GM12865 (cell line): ENCODE measurements at places on chromosomes 16 and 17.
A peak's percentile ranks its signal among the peaks of the same experiment; 100 is the strongest.

DNA sequence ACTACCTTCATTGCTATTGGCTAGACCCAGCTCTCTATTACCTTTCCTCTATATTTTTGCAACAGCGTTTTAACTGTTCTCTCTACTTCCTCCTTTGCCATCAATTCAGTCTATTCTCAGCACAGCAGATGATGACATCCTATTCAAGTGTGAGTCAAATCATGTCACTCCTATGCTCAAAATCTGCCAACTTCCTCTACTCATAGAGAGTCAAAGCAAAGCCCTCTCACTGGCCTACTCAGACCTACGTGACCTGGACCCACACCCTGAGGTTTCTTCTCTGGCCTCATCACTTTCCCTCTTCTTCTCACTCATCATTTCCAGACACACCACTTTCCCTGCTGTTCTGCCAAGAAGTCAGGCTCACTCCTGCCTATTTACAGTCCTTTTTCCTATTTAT is 289.0 kb upstream of the AXIN2 start:
- DNase-seq = peak; percentile 71

DNA sequence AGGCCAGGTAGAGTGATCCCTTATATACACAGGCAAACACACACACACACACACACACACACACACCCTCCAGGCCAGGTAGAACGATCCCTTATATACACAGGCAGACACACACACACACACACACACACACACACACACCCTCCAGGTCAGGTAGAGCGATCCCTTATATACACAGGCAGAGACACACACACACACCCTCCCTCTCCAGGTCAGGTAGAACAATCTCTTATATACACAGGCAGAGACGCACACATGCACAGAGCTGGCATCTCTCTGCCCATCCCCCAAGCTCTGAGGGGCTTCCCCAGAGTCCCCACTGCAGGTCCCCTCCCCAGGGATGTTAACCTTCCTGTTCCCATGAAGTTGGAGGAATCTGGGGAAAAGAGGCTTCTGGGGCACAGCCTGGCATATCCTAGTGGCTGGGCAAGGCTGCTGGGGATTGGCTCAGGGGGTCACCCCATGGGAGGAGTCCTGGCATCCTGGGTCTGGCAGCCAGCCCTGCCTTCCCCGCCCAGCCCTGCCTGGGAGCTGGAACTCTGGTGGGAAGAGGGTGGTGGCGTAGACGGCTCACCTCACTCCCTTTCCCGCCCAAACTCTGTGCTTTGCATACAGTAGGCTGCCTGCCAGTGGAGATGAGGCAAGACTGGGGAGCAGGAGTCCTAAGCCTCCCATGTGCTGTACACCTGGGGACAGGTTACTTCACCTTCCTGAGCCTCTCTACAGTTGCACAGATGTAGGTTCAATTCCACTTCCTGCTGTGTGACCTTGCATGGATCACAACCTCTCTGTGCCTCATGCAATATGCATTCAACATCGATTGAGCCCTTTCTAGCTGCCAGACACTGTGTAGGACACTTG is 41.8 kb downstream of the TEKT5 start:
- DNase-seq = no peak

- no peak for DNase-seq
These were observed 3.0 kb downstream of the THOC6 start for GRCh38 chr16:3026609-3027488.

GRCh38 chr17:37081287-37081686 is 132.5 kb downstream of the AATF start:
- no peak for DNase-seq

- peak; percentile 40 for DNase-seq
These were observed 860 bp upstream of the PLCG2 start for GRCh38 chr16:81778231-81778630.

GRCh38 chr17:57881143-57881542 is 31.3 kb upstream of the MRPS23 start:
- DNase-seq = no peak

GRCh38 chr16:30930160-30930571 is 6.8 kb downstream of the FBXL19 start:
- no peak for DNase-seq

DNA sequence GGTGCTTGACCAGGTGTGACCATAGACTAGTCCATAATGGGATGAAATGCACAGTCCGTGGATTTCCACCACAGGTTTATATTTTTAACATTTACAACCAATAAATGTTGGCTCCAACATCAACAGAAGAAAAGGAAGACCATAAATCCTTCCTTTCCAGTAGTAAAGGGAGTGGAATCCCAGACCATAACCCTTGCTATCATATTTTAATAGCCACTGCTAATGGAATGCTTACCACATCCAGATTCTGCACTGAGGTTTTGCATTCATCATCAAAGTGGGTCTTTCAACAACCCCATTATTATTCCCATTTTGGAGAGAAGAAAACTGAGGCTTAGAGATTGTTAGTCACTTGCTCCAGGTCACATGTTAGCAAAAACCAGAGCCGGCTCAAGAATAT is 106.7 kb downstream of the FOXL1 start:
- DNase-seq = no peak

DNA sequence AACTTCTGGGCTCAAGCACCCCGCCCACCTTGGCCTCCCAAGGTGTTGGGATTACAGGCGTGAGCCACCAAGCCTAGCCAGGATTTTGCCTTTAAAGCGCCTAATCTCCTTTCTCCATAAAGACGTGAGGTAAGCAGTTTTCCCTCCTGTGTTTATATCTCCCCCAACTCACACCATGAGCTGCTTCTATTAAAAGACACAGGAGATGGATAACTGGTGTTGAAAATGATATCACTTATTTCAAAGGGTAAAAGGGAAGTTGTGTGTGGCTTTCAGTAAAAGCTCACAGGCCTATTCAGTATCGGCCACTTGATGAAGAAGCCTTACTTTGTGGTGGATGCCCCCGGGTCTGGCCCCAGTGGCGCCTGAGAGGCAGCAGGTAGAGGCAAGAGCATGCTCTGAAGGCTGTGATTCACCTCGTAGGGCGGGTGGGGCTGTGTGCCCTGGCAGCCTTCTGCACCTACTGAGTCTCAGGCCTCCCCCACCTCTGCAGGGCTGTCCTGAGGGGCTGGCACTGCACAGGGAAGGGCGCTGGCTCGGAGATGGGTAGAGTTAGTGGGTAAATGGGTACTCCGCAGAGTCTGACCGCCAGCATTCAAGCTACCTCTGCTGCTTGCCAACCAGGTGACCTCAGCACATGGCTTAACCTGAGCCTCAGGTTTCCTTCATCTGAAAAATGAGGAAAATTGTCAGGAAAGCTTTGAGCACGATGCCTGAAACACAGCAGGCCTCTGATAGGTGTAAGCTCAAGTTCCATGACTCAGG is 146.8 kb downstream of the CLEC16A start:
- DNase-seq = no peak

DNA sequence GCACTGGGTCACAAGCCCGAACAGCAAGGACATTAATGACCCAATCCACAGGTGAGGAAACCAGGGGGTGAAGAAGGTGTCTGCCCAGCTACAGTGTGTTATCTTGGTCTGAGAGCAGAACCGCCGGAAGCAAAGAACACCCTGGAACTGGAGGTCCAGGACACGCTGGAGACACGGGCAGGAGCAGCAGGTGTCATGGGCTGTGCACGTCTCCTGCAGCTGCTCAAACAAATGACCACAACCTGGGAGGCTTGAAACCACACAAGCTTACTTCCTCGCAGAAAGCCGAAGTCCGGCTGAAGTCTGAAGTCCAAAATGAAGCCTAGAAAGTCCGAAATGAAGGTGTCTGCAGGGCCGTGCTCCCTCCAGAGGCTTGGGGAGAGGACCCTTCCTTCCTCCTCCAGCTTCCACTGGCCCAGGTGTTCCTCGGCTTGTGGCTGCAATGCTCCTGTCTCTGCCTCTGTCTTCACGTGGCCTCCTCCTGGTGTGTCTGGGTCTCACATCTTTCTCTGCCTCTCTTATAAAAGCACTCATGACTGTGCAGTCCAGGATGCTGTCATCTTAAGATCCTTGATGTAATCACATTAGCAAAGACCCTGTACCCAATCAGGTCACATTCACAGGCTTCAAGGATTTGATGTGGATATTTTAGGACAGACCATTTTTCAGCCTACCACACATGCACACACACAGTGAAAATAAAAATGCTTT is 351.2 kb downstream of the C16orf95 start:
- no peak for DNase-seq

DNA sequence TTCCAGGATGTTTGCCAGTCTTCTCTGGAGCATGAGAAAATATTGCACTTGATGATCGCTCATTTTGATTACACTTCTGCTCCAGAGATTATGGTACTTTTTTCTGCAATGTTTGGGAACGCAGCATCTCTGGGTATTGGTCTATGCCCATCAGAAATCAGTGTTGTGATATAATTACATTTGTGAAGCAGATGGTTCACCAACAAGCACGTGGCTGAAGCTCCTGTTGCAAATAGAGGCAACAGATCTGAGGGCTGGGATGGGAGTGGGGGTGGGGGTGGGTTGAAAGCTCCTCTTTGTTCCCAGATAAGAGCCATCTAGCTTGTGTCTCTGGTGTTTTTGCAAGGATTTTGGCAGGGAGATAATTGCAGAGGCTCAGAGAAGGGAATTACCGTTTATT is 252.3 kb downstream of the SHISA9 start:
- DNase-seq = no peak

GRCh38 chr17:48835971-48836370 is 5.1 kb downstream of the CALCOCO2 start:
- DNase-seq = peak; percentile 65

DNA sequence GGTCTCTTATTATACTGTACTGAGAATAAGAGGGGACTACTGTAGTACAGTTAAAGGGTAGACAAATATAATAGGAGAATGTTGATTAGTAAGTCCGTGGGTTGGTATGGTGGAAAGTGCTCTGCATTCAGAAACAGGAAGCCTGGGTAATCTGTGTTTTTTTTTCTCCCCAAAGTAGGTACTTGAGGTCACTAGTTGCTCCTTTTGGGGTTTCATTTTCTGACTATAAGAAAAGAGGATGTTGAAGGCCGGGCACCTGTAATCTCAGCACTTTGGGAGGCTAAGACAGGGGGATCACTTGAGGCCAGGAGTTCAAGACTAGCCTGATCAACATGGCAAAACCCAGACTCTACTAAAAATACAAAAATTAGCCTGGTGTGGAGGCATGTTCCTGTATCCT is 42.0 kb upstream of the MMD start:
- peak; percentile 85 for DNase-seq

DNA sequence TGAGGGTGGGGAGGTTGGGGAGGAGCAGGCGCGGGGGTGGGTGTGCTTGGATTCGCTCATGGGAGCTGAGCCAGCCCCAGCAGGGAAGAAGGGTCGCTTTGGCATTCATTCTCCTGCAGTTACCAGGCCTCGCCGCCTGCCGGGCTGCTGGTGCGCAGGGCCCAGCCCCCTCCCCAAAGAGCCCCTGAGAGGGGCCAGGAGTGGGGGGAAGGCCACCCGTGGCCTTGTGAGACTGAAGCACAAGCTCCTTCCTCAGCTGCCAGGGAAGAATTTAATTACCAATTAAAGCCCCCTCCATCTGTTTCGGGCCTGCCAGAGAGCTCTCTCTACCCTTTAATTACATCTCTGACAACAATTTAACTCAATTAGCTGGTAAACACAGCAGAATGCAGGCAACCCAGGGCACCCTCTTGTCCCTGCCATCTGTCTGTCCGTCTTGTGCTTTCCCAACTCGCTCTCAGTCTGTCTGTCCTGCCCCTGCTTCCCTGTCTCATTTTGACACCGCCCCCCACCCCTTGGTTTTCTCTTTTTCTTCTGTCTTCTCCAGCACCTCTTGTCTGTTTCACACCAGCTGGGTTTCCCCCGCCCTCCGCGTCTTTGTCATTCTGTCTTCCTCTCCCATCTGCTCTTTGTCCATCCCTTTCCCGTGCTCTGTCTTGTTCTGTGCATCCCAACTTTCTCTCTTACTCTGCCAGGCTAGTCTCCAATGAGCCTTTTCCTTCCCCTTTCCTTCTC is 32.7 kb downstream of the CDK5RAP3 start:
- peak; percentile 37 for DNase-seq

DNA sequence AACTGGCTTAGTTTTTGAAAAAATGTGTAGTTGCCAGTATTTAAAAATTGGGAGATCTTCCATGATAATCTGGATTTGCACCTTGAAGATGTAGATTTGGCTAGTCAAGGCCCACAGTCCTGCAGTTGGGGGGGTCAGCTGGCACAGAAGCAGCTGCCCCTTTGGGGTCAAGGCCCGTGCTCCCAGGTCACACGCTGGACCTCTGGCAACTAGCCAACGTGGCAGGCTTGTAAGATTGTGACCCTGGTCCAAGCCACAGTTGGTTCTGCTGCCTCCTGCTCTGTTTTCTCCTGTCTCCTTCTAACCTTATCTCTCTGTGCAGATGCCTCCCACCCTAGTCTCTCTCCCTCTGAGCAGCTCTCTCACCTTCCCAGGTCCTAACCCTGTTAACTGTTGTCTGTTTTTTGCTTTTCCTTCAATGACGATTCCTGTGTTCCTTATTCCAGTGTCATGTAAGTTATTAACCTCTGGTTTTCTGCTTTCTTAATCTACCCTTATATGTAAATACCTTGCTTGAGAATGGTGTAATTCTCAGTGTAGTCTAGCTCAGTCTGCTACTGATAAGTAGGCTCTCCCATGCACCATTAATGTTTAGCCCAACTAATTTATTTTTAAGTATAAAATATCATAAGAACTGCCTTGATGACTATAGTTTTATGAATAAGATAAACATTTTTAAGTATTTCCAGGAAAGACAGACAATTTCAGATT is 27.9 kb downstream of the CLEC16A start:
- no peak for DNase-seq

DNA sequence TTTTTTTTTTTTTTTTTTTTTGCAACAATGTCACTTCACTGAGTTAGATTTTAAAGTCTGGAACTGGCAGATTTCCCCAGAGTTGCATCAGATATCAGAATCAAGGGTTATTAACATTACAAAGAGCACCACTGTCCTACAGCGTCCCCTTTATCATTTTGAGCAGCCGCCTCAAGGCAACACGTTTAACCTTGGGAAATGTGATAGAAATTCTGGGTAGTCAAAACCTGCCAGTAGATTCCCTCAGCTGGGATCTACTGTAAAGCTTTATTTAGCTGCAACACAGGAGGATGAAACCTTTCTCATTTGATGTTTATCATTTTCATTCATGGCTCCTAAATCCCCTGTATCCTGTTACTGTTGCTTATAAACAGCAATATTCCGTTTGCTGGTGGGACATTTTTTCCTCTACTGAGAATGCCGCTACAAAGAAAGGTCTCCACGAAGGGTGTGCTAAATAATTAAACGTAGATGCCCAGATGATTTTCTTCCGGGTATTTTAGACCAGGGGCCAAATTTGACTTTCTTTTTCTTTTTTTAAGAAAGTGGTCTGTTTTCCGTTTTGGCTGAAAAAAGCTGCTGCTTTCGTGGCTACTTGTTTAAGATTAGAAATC is 436.1 kb upstream of the GOT2 start:
- no peak for DNase-seq

GRCh38 chr16:1150511-1150982 is 2.4 kb upstream of the CACNA1H start:
- DNase-seq = peak; percentile 2

- no peak for DNase-seq
These were observed 26.1 kb upstream of the HOXB13 start for GRCh38 chr17:48754500-48755261.
